ENCODE measurements at places on chromosomes 11 and 22.

DNA sequence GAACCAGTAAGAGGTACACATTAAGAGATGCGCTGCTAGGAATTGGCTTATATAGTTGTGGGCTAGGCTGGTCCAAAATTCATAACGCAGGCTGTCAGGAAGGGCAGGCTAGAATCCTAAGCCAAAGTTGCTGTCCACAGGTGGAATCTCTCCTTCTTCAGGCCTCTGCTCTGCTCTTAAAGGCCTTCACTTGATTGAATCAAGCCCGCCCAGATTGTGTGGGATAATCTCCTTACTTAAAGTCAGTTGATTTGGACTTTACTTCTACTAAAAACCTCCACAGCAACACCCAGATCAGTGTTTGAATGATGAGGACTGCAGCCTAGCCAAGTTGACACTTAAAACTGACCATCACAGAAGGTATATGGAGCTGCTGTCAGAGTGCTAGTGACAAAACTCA lies 68.8 kb downstream of the LRRC32 start:
- DNase-seq, result no peak

GRCh38 chr22:20403779-20404140 lies 9.8 kb downstream of the ZNF74 start:
- DNase-seq, result no peak

DNA sequence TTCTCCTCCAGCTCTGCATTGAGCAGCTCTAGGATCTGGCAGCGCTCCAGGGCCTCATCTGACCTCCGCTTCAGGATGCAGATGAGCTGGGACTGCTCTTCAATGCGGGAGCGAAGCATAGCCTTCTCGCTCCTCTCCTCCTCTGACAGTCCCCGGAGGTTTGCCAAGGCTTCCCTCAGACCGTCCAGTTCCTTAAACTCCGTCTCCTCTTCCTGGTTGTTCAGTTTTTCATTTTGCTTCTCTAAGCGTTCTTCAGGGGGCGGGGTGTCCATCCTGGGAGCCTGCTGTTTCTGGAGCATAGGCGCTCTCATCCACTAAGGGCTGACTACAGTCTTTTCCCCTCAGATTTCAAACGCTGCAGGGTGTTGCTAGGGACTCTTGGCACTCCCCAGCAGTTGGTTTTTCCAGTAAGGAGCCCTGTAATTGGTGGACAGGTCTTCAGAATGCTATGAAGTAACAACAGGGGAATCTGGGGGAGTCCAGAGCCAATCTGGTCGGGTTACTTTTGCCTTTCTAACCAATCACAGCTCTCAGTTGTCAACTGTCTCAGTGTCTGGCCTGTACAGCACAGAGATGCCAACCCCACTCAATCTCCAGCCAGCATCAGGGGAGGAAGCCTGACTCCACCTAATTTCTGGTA lies at the start of gene CCDC89:
Gene CCDC89, minus strand, starts transcription at position 376 of the 640 bp plus-strand sequence. Its CDS starts 65 bp downstream, at position 311.
- no peak for DNase-seq

DNA sequence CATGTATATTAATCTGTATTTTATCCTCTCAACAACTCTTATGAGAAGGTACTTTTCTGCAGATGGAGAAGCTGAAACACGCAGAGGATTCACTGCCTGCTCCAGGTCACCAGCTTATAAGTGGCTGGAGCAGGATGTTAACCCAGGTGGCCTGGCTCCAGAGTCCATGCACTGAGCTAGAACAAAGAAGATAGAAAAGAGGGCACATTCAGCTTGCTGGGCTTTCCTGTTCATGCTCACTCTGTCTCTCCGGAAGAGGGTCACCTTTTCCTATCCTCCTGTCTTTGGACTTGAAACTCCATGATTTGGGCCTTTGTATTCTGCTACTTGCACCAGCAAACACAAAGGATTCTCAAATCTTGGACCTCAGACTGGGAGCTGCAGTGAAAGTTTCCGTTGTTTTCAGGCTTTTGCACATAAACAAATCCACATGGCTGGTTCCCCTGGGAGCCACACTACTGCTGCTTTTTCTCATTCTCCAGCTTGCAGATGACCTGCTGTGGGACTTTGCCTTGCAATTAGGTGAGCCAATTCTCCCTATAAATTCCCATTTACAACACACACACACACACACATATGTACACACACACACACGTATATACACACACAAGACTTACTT lies 117.3 kb upstream of the GRK3 start:
- DNase-seq, result no peak

GRCh38 chr11:63869683-63870082 lies 30.8 kb downstream of the MARK2 start:
- DNase-seq, result no peak

DNA sequence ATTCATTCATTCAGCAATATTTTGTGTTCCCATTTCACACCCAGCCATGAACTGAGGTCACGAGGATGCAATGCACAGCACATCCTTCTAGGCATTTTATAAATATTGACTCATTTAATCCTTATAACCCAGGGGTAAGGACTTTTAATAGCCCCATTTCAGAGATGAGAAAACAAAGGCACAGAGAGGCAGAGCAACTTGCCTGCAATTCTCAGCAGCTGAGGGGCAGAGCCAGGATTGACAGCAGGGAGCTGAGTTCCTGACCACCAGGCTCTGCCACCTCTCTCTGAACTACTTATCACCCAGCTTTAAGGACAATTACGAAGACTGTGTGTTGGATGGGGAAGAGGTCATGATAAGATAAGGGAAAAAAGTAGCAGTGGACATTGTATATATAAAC lies 12.8 kb upstream of the FGF3 start:
- no peak for DNase-seq

GRCh38 chr22:37256075-37256726 lies 12.1 kb upstream of the RAC2 start:
- DNase-seq, result no peak

DNA sequence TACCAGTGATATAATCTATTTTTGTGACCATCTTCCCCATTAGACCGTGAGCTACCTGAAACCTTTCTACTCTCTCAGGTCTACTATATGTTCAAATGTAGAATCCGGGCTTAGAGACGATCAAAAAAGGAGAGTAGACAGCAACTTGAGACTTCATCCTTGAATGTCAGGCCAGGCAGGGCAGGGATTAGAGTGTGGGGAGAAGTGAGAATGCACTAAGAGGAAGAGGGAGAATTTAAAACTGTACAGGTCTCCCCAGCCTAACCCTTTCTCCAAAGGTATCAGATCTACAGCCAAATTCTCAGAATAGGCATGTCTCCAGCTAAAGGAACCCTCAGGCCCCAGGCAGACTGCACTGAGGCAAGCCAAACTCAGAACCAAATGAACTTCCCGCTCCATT lies 935 bp downstream of the LAMTOR1 start:
- no peak for DNase-seq

DNA sequence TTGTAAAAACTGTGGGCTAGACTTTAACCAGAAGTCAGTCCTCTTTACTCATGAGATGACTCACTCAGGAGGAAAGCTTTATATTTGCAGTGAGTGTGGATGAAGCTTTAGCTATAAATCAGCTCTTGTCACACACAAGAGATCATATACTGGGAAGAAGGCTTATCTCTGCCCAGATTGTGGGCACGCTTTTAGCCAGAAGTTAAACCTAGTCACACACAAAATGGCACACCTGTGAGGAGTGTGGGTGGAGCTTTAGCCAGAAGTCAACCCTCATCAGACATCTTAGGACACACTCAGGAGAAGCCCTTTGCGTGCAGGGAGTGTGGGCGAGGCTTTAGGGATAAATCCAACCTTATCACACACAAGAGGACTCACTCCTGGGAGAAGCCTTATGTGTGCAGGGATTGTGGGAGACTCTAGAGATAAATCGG lies 706.9 kb upstream of the LUZP2 start:
- DNase-seq, result no peak

DNA sequence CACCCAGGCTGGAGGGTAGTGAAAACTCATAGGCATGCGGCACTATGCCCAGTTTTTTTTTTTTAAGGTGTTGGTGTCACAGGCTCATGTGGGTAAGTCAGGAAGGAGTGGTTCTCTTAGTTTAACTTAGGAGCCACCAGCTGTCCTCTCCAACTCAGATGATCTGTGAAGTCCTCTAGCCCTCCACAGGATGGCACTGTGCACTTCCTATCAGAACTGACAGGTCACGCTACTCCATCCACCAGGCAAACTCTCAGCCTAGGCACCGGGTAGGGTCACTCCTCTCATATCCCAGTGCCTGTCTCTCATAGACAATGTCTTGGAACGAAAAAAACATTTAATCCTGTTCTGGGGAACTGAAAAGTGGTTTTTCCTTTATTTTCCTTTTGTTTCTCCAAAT lies 16.5 kb downstream of the NAP1L4 start:
- DNase-seq, result no peak

DNA sequence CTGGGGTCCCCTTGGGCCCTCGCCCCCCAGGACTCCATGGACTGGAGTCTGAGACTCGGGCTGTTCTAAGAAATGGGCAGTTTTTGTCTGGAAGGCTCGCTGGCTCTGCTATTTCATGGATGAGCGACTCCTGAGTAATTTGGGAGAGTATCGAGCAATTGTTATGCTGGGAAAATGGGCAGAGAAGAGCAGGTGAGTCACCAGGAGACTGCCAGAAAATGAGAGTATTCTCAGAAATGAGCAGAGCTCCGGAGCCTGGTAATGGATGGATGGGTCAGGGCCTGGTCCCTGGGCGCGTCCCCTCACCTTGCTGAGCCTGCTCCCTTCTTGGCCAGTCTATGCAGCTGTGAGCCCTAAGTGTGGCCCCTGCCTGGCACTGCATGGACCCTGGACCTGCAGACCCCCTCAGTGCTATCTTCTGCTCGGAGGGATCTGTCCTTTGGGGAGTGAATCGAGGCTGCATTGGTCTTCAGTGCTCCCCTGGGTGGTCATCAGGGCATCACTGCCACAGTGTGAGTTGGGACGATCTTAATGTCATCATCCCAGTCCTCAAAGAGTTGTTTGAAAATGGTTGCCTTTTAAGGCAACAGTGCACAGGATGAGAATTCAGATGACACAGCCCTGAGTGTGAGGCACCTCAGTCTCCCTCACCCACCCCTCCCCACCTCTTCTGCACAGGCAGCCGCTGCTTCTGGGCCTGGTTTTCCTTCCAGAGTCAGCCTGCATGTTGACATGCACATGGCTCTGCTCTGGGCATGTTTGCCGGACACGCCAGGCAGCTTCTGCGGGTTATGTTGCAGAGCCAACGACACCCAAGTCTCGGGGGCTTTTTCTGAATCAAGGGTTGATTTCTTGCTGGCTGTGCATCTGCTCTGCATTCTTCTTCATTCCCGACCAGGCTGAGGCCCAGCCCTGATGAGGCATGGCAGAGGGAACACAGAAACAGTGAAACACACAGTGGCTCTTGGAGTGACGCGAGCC lies 519.0 kb downstream of the TBC1D22A start:
- no peak for DNase-seq

GRCh38 chr11:18243783-18244362 lies 4.6 kb downstream of the SAA2 start:
- DNase-seq, result no peak

- DNase-seq, result no peak
Measured at GRCh38 chr11:63551889-63552266, 11.3 kb downstream of the PLAAT2 start.

DNA sequence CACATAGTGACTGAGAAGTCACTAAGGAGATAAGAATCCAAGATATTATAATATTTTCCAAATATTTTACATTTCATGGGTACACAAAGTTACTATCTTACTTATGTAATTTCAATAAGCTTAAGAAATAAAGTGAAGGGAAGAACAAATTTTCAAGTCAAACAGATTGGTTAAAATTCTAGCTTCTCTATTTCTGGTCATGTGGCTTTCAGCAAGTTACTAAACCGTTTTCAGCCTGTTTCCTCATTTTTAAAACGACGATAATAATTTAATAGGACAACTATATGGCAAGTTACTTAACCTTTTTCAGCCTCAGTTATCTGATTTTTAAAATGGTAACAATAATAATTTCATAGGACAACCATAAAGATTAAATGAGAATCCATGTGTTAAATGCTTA lies 15.6 kb downstream of the DCUN1D5 start:
- DNase-seq, result no peak

GRCh38 chr11:124891373-124891861 lies 6.2 kb downstream of the ROBO4 start:
- DNase-seq, result no peak

- DNase-seq, result no peak
Measured at GRCh38 chr11:126844789-126845188, 155.8 kb downstream of the KIRREL3 start.

DNA sequence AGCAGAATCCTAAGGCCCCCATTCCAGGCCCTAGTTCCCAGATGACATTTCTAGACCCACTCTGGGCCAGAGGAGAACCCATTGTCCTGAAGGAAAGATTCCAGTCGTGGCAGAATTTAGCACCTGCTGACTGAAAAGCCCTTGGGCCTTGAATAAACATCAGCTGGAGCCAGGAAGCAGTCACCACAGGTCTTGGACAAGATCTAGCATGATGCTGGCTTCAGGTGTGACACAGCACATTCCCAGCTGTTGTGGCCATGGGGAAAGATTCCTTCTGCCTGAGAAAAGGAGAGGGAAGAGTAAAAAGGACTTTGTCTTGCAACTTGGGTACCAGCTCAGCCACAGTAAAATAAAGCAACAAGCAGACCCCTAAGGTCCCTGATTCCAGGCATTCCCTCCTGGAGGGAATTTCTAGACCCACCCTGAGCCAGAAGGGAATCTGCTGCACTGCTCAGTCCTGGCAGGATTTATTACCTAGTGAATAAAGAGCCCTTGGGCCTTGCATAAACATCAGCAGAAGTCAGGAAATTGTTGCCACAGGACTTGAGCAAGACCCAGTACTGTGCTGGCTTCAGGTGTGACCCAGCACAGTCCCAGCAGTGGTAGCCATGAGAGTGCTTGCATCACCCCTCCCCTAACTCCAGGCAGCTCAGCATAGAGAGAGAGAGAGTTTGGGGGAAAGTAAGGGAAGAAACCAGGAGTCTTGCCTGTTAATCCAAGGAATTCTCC lies 42.5 kb upstream of the PAMR1 start:
- no peak for DNase-seq

DNA sequence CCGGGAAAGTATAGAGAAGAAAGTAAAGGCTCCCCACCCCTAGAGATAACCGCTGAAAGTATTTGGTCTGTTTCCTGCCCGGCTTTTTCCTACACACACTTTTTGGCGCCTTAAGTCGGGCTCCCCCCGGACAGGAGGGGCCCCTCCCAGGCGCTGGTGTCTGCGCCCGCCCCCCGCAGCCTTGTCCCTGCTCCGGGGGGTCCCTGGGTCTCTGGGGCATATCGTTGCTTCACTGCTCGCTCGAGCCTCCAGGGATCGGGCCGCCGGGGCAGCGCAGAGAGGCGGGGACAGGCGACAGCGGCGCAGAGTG lies 928 bp upstream of the CRACR2B start:
- DNase-seq, result no peak

DNA sequence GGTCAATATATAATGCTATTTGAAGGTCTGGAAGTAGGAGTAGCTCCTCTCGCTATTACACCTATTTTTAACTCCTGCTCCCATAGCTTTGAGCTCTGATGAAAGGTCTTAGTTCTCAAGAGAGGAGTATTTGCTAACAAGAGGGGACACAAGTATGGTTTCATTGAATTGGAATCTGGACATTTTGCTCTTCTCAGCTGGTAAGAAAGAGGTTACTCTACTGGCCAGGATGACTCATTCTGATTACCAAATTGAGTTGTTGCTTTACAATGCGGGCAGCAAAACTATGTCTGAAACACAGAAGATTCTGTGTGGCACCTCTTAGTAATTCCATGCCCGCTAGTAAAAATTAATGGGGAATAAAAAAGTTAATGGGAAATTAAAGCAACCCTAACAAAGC lies 63.6 kb upstream of the EP300 start:
- no peak for DNase-seq
